ENCODE measurements at places on chromosomes 7 and 10.

GRCh38 chr7:133372337-133372736 lies 119.5 kb downstream of the EXOC4 start:
- DNase-seq, result no peak

DNA sequence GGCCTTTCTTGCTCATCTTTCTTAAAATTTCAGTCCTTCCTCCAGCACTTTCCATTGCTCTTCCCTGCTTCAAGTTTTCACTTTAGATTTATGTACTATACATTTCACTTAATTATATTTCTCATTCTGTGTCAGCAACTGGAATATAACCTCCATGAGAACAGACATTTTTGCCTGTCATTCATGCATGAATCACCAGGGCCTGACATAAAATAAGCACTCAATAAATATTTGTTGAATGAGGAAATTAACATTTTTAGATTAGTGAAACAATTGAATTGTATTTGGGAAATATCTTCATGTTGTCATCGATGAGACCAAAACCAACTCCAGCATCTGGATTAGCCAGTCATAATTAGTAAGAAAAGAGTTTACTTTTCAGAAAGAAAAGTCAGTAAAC lies 6.1 kb downstream of the SAMD9L start:
- no peak for DNase-seq

GRCh38 chr10:77062381-77062780 lies 575.2 kb downstream of the KCNMA1 start:
- no peak for DNase-seq

DNA sequence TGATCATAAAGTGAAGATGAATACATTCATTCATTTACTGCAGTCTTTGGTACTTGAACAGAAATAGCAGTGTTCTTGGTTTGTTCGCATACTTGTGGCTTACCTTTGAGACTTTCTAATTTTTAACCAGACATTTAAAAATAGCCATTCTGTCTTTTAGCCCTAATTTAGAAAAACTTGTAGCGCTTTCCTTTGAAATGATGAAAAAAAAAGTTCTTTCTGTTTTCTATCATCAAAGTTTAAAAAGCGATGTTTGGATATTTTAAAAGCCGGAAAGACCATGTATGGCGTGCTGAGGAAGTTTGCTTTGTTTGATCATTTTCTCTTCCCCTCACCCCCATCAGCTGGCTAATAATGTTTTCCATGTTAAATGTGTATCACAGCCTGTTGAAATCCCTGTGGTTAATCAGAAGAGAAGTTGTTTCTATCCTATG lies 116.3 kb downstream of the CUX1 start:
- no peak for DNase-seq

GRCh38 chr10:24346877-24347519 lies 138.1 kb downstream of the KIAA1217 start:
- no peak for DNase-seq

- DNase-seq, result no peak
These were observed 37.5 kb downstream of the WDR37 start for GRCh38 chr10:1093696-1094095.

- DNase-seq, result no peak
These were observed 15.2 kb downstream of the GPR85 start for GRCh38 chr7:113071465-113071864.

- no peak for DNase-seq
These were observed 5.0 kb downstream of the BCCIP start for GRCh38 chr10:125828311-125828710.

- DNase-seq, result no peak
These were observed 11.1 kb downstream of the CAMK2G start for GRCh38 chr10:73863039-73863817.

GRCh38 chr7:33422825-33423645 lies 293.7 kb downstream of the BBS9 start:
- no peak for DNase-seq

GRCh38 chr10:95601116-95601719 lies 40.0 kb upstream of the SORBS1 start:
- peak; percentile 56 for DNase-seq

- DNase-seq, result no peak
These were observed 725.2 kb downstream of the SUGCT start for GRCh38 chr7:40859965-40860543.
